ENCODE measurements at places on chromosomes 3 and 15.

DNA sequence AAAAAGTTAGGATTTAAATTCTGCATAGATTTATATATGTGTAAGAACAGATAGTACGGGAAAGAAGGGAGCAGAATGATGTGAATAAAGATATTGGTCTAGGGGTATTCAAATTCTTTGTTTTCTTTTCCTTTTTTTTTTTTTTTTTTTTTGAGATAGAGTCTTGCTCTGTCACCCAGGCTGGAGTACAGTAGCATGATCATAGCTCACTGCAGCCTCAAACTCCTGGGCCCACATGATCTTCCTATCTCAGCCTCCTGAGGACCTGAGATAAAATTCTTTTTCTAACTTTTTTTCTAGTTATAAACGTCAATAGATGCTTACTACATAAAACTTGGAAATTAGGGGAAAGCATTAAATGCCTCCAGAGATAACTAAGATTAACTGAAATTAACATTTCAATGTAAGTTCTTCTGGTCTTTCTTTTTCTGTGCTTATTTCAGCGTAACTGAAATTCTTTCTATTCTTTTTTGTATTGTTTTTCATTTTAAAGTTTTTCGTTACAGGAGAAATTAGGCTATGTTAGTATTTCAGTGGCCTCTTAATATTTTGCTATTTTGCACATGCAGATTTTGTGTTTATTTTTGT lies 29.2 kb downstream of the UBE2Q2 start:
- DNase-seq, result no peak

DNA sequence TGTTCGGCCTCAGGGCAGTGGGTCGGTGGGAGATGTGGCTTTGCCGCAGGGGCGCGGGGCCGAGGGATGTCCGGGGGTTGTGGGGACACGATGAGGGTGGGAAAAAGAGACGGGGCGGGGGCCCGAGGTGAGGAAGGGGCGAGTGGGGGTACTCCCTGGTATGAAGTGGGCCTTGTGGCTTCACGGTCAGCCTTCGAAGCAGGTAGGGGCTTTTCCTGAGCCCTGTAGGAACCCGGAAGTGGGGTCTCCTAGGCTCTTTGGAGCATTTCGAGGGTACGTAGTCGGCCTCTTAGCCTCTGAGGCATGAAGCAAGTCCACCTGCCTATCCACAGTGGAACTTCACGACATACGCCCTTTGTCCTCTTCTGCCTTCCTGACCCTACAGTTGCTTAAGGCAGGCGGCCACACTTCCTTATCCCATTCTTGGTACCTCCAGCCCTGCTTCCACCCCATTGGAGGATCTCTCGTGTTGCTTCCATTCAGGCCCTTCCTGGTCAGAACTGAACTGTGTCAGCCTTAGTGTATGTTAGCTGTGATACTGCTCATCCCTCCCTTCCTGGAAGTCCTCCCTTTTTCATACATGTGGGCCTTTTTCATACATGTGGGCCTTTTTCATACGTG lies 389 bp downstream of the ARPC4 start:
- peak; percentile 59 for DNase-seq

DNA sequence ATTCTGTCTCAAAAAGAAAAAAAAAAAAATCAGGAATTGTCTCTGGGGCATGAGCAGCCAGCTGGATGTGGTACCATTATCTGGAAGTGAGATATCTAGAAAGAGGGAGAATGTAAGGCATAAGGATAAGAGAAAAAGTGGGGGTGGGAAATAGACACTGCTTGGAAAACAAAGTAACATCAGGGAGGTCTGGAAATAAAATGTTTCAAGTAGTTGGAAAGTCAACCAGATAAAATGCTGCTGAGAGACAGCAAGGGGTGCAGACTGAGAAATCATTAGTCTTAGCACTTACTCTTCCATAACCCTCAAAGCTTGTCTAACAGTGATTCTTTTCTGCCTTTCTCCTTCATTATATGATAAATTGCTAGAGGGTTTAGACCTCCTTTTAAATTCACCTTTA lies 159.7 kb upstream of the TBL1XR1 start:
- DNase-seq, result no peak

GRCh38 chr3:9803494-9803893 lies 6.6 kb upstream of the TTLL3 start:
- no peak for DNase-seq

GRCh38 chr15:62886431-62887071 lies 156.0 kb upstream of the TPM1 start:
- peak; percentile 31 for DNase-seq

GRCh38 chr3:18645619-18646018 lies 220.5 kb upstream of the SATB1 start:
- no peak for DNase-seq

DNA sequence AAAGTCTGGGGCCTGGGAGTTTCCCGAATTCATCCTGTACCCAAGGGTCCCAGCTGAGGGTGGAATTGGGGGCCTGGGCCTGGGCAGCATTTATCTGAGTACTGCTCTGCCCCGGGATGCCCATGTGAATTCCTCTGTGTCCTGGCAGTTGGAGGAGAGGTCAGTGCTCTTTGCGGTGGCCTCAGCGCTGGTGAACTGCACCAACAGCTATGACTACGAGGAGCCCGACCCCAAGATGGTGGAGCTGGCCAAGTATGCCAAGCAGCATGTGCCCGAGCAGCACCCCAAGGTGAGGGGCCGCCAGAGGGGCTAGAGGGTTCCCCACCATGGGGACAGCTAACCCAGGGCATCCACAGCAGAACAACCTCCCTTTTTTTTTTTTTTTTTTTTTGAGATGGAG lies 6.2 kb upstream of the RCCD1 start:
- no peak for DNase-seq

DNA sequence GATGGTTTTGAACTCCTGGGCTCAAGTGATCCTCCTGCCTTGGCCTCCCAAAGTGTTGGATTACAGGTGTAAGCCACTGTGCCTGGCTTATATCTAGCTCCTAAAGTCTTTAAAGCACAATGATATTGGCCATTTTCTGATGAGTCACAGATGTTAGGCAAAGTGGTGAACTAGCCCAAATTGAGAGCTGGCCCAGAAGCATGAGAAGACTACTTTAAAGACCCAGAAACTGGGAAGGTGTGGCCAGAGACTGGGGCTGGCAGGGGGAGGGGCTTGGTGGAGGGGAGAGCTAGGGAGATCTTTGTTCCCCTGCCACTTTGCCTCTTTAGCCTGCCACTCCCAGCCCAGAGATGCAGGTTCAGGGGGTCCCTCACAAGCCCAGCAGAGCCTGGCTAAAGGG lies 21.6 kb downstream of the CHRNA3 start:
- no peak for DNase-seq

Measured in kidney tubule cell (primary cell).